Vagina (tissue), 2 donors: ENCODE measurements at places on chromosomes 5 and 9. TPM values are rescaled to one million over a fixed set of nuclear protein-coding genes. Genes with fewer than 3 reads are reported as not detected.

PAEP gene
- not detected for total RNA-seq

PTGDS gene
- total RNA-seq, result 301 TPM

SPATA31E1 gene
- total RNA-seq, result not detected

PCDHGC3 gene
- total RNA-seq, result 78.3 TPM

GRIN3A gene
- total RNA-seq, result 1.5 TPM

PCDHGB4 gene
- 10.3 TPM for total RNA-seq

OLFML2A gene
- 39.3 TPM for total RNA-seq

HNRNPK gene
- total RNA-seq, result 409 TPM

RMND5B gene
- 51.6 TPM for total RNA-seq

RHOBTB3 gene
- total RNA-seq, result 43.2 TPM

BTNL3 gene
- total RNA-seq, result not detected

PCDHGA4 gene
- total RNA-seq, result 3.9 TPM

GPR150 gene
- 1.7 TPM for total RNA-seq

TMC1 gene
- total RNA-seq, result not detected

MAMDC2 gene
- total RNA-seq, result 38.5 TPM

ARHGEF37 gene
- 17.7 TPM for total RNA-seq

FAM78A gene
- 2.5 TPM for total RNA-seq

PGM5 gene
- 102 TPM for total RNA-seq

ARHGEF28 gene
- 41.0 TPM for total RNA-seq

FAM163B gene
- total RNA-seq, result not detected

OTULINL gene
- total RNA-seq, result 8.8 TPM

LECT2 gene
- total RNA-seq, result not detected

MEIKIN gene
- total RNA-seq, result not detected

CDH6 gene
- total RNA-seq, result 5.2 TPM

RABGAP1 gene
- 60.2 TPM for total RNA-seq

C5orf58 gene
- total RNA-seq, result not detected

NDUFAF2 gene
- total RNA-seq, result 33.1 TPM

TXNDC8 gene
- total RNA-seq, result not detected

NUP155 gene
- total RNA-seq, result 29.2 TPM

HARS2 gene
- 46.2 TPM for total RNA-seq

FOXD4L4 gene
- not detected for total RNA-seq

DRD1 gene
- total RNA-seq, result not detected

LRRC19 gene
- total RNA-seq, result not detected

PLAC8L1 gene
- not detected for total RNA-seq
